Central memory CD4-positive, alpha-beta T cell (primary cell): ENCODE measurements at places on chromosomes 7 and 10.

- no peak for DNase-seq
Observed at GRCh38 chr10:23060918-23061317, 34.5 kb upstream of the MSRB2 start.

GRCh38 chr7:101162551-101163278 lies 2.7 kb downstream of the VGF start:
- no peak for DNase-seq

- peak; percentile 31 for DNase-seq
Observed at GRCh38 chr10:67520924-67521520, 175.0 kb downstream of the CTNNA3 start.

DNA sequence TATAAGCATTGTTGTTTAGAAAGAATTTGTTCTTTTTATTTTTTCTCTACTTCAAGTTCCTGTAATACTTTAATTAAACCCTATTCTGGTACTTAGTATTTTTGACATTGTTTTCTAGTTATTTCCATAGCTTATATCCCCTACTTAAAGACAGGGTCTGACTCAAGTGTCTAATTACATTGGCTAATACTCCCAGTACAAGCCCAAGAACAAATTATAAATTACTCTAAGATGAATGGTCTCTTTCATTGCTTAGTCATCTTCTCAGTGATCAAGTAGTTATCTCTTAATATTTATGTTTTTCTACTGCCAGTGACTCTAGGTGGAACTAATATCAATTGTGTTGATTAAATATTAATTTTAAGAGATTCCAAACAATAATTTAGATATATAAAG lies 21.6 kb downstream of the AHR start:
- DNase-seq: no peak

DNA sequence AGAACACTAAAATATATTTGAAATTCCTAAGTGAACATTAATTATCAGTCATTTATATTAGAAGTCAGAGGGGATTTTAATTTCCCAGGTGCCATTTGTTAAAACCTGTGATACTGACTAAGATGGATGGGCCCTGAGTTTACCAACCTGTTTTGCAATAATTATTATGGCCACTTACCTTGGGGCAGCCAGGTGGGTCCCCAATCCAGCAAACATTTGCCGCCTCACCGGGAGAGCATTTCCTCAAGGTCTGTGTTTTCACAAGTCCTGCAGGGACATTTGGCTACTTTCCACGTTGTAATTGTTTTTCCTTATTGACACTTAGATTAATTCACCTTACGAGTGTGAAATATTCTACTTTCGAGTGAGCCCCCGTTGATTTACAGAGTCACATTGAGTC lies 251.2 kb upstream of the PPP2R2D start:
- no peak for DNase-seq

DNA sequence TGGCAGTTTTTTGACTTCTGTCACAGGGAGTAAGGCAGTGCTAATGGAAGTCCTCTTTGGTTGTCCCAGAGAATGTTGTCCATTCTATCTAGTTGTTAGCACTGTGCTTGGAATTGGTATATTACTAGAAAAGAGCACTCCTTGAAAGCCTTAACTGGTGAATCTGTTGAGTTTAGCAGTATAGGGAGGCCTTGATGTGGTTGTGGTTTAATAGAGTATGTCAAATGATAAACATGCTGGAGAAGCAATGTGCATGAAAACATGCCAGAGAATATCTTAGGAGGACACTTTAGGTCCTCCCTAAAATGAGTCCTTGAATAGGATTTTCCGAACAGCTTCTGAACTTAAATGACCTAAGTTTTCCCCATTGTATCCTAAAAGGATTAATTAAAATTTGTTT lies 98.6 kb downstream of the BTRC start:
- DNase-seq: no peak

DNA sequence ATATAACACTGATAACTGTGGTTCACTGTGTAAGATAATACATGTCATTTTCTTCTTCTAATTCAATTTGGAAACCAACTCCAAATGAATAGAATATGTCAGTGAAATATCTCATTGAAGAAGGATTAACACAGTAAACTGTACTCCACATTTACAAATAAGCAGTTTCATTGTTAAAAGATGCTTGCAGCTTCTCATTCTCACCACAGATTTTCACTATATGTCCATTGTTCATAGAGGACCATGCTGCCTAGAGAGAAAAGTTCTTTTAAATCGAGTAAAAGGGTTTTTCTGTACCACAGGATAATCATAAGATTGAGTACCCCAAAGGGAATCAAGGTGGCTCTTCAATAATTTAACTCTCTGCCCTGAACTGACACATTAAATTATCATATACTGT lies 165.5 kb downstream of the LRRN3 start:
- DNase-seq: no peak

DNA sequence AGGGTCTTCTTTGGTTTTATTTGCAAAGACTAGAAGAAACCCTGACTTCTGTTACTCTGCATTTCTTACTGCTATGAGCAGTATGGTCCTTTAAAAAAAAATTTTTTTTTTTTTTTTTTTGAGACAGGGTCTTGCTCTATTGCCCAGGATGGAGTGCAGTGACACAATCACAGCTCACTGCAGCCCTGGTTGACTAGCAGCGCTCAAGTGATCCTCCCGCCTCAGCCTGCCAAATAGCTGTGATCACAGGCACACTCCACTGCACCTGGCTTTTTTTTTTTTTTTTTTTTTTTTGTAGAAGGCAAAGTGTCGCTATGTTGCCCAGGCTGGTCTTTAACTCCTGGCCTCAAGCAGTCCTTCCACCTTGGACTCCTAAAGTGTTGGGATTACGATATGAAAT lies 17.4 kb downstream of the CNNM2 start:
- no peak for DNase-seq

- DNase-seq: no peak
Observed at GRCh38 chr10:96608262-96608661, 21.4 kb upstream of the TM9SF3 start.

- DNase-seq: no peak
Observed at GRCh38 chr7:43463401-43463980, 119.4 kb upstream of the STK17A start.
